ENCODE measurements at places on chromosomes 7 and 10.

DNA sequence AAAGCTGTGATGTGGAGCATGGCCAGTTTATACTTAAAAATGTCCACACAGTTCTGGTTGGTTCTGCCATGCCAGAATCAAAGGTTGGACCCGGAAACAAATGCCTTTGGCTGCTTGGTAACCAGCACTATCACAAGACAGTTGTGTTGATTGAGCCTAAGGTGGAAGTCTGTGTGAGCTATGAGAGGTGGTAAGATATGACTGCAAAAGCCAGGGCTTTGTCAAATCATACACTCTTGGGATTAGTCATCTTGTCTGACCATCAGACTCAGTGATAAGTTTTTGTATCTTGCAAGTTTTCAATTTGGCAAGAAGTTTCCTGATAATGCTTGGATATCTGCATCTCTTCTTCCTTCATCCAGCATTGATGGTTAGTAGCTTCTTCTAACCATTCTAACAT is 35.5 kb downstream of the GPR141 start:
- no peak for DNase-seq

DNA sequence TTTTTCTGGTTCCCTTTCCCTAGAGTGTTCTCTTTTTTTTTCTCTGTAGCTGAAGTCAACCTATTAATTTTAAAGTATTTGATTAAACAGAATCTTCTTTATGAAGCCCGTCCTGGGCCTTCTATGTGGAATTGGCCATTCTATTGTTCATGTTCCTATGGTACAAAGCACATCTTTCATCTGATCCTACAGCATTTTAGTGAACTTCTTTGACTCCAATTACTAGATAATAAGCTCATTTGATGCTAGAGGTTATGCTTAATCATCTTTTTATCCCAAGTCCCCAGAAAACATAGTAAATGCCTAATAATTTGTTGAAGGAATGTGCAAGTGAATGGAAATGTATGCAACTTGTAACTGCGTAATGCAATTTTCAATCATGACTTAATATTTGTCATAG is 472.0 kb upstream of the KLF6 start:
- no peak for DNase-seq

GRCh38 chr7:131606346-131607290 is 50.2 kb upstream of the PODXL start:
- no peak for DNase-seq

GRCh38 chr10:71536332-71536731 is 139.6 kb downstream of the CDH23 start:
- no peak for DNase-seq

DNA sequence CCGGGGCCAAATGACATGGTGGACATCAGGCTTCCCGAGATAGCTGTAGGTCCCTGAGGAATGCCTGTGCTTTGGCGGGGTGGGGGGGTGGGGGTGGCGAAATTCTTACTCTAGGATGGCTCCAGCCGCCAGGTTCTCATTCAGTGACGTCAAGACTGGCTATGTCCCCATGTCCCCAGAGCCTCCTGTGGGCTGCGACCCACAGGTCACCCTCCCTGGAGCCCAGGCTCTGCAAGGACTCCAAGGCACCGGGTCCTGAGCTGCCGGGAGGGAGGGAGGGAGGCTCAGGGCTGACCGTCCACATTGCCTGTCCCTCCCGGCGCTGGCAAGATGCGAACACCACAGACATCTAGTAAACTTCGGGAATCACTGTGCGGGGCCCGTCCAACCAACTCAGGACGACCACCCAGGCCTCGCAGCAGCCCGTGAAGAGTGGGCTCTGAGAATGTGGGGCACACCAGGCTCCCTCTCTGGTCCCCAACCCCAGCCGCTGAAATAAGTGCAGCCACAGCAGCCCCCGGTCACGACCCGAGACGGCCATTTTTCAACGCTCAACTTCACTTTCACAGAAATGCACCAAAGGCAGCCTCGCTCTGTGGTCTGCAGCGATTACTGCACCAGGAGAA is 12.6 kb downstream of the GPR146 start:
- no peak for DNase-seq

DNA sequence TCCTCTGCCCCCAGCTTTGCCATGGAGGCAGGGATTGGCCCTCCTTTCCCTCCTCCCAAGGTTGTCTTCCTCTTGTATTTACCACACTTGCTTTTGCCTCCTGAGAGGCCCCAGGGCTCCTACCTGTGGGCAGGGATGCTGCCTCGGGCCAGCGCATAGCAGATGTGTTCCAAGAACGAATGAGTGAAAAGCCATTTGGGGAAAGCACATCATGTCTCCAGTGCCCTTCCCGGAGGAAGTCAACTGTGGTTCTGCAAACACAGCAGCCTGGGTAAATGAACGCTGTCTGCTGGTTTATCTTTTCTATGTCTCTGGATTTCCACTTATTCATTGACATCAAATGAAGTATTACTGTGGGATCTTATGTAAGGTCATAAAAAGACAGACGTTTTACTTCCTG is 161.7 kb downstream of the FANK1 start:
- DNase-seq: no peak

GRCh38 chr7:154504918-154505317 is 452.7 kb downstream of the DPP6 start:
- no peak for DNase-seq

DNA sequence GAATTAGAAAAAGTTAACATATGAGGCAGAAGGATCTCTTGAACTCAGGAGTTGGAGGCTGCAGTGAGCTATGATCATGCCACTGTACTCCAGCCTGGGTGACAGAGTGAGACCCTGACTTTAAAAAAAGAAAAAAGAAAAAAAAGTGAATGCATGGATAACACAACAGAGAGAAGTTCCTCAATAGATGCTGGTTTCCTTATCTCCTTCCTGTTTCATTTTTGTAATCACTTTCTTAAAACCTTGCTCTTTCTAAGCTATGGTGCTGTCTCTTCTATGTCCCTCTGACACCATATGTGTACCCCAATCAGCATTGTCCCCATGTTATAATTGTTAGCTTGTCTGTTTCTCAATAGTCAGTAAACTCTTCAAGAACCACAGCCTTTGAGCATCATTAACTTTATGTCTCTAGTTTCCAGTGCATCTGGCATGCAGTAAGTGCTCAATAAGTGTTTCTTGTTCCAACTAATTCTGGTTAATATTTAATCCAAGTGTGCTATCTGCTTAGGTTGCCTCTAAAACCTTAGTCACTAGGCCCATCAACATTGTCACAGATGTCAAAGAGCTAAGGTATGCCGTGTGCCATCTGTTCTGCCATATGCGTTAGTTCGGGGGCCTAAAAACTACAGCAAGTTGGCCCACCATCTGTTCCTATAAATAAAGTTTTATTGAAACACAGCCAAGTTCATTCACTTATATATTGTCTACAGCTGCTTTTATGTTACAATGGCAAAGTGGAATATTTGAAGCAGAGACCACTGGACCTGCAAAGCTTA is 36.2 kb downstream of the MPP7 start:
- peak; percentile 71 for DNase-seq

- DNase-seq: no peak
Observed at GRCh38 chr7:45696476-45696875, 122.3 kb downstream of the ADCY1 start.

GRCh38 chr7:32215697-32216096 is 145.5 kb upstream of the PDE1C start:
- no peak for DNase-seq

- DNase-seq: peak; percentile 58
Observed at GRCh38 chr10:108598320-108598695, 1325.0 kb downstream of the XPNPEP1 start.

DNA sequence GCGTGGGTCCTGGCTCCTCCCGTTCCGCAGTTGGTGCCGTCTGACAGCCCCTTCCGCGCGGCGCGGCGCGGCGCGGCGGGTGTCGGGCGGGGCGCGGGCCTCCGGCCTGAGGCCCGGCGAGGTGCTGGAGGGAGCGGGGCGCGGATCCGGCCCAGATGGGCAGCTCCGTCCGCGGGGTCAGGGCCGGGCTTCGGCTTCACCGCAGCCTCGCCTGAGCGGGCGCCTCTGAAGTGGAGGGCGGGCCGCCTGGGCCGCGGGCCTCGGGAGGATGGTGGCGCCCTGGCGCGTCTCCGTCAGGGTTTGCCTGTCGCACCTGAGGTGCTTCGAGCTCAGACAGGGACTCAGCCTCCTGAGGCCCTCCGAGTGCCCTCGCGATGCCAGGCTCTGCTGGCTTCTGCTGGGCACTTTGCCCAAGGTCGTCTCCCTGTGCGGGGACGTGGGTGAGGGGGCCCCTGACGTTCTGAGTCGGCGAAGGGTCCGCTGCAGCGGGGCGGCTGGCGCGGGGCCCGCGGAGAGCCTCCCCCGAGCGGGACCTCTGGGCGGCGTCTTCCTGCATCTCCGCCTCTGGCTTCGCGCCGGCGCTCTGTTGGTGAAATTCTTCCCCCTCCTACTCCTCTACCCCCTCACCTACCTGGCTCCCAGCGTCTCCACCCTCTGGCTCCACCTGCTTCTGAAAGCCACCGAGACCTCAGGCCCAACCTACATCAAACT is 473 bp downstream of the ADCK2 start:
- no peak for DNase-seq

GRCh38 chr10:77741746-77742145 is 104.1 kb upstream of the KCNMA1 start:
- no peak for DNase-seq

DNA sequence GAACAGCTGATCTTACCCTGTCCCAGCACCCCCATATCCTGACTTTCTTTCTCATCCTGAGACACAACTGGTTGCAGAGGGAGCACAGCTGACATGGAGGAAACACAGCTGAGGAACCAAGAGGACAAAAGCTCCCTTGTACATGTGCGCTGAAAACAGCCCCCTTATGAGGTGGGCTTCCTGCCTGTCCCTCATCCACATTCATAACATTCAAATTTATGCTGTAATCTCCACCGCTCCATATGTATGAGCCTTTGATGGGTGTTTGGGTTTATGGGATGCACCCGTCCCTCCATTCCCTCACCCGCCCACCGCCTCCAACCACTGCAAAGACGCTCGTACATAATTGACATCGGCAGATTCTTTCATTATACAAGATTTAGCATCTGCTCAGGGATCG is 49.6 kb upstream of the BTRC start:
- no peak for DNase-seq

Data from cerebellar cortex (tissue), 1 donor.